Activated CD4-positive, CD25-positive, alpha-beta regulatory T cell (primary cell): ENCODE measurements at places on chromosomes 3 and 15.

GRCh38 chr15:98003518-98003917, 43.0 kb downstream of the ARRDC4 start:
- DNase-seq: no peak

DNA sequence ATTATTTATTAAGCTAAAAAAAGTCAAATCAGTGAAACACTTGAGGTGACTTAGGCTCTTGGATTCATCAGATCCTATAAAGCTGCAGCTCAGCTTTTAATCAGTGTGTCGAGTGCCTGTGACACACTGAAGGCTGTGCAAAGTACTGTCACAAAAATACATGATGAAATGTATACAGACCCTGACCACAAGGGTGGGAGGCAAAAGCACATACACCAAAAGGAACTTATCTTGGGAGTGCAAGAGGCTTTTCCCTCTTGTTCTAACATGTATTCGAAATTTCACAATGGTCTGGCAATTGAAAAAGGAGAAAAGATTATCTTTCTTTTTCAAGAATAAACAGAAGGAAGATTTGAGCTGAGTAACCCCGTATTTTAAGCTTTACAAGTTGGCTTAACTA, 35.9 kb downstream of the VGLL4 start:
- DNase-seq: no peak

DNA sequence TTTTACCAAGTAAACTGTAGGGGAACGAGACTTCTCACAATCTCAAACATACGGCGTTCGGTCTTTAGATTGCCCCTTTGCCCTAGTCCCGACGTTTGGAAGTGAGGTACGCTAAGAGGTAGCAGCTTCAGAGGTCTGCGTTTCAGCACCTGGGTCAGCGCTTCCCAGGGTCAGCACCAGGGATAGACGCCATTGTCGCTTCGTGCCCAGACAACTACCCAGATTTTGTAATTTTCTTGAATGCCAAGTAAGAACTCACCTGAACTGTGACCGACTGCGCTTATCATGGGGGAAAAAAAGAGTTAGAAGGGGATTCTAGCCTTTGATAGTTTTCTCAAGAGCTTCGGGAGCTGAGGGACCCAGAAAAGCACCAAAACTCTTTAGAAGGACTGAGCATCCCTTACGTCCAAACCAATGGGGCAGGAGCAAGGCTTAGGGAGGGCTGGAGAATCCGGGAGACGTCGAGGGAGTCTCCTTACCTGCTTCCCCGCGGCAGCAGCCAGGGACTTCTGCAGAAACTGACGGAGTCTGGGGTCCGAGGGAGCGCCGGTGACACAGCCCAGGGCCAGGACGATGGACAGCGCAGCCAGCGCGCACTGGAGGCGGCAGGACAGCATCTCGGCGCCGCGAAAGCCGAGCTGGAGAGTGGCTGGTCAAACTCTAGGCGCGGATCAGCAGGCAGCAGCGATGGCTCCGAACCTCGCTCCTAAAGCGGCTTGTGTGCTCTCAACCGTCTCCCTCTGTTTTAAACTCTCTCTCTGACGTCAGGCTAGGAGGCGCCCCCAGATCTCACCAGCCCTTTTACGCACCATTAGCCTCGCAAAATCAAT, at the start of gene SST:
SST (minus strand) TSS at position 720 of the 830 bp plus-strand sequence; CDS start at position 617, 103 bp downstream.
- no peak for DNase-seq

- DNase-seq: no peak
Observed at GRCh38 chr3:41987627-41988026, 25.7 kb upstream of the ULK4 start.

- no peak for DNase-seq
Observed at GRCh38 chr3:188469228-188469885, 315.4 kb downstream of the LPP start.

GRCh38 chr3:125418306-125418705, 43.2 kb upstream of the ZNF148 start:
- no peak for DNase-seq

DNA sequence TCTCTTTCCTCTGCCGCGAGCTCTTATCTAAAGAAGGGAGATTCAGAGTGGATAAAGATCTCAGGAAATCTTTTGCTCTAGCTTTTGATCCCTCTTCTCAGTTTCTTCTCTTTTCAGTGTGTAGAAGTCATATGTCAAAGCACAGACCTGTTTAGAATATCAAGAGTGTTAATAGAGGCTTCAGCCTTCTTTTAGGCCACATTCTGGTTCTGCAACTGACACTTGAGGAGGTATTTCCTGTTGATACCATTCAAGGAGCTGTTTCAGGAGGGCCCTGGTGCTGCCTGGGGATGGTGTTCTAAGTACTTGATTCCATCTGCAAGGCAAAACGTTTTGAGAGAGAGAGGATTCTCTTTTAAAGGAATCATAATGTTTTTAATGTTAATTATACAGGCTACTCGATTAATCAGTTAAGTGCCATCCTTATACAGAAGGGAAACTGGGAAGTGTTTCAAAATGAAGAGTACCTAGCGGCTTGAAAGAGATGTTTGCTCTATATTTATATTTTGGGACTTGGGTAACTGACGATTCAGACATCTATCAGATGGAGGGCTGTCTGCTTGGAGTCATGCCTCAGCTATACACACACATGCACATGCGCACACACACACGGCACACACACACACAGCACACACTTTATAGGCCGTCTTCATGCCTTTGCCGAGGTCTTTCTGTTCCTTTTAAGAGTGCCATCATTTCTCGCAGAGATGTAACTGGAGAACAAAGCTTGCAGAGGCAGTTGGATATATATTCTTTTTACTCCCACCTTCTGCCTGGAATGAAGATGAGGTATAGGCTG, 313.9 kb downstream of the PTPRG start:
- DNase-seq: no peak

- no peak for DNase-seq
Observed at GRCh38 chr3:149020839-149021252, 29.5 kb downstream of the GYG1 start.

DNA sequence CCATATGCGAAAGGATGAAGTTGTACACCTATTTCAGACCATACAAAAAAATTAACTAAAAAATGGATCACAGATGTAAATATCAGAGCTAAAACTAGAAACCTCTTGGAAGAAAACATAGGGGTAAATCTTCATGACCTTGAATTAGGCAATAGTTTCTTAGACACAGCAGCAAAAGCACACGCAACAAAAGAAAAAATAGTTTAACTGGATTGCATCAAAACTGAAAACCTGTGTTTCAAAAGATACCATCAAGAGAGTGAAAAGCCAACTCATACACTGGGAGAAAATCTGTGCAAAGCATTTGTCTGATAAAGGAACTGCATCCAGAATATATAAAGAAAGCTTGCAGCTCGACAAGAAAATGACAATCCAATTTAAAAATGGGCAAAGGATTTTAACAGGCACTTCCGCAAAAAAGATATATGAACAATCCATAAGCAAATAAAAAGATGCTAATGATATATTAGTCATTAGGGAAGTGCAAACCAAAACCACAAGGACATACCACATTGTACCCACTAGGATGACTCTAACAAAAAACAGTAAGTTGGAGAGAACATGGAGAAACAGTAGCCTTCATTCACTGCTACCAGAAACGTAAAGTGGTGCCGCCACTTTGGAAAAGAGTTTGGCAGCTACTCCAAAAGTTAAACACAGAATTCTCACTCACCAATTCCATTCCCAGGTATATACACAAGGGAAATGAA, 263.1 kb downstream of the ADAMTS17 start:
- no peak for DNase-seq

DNA sequence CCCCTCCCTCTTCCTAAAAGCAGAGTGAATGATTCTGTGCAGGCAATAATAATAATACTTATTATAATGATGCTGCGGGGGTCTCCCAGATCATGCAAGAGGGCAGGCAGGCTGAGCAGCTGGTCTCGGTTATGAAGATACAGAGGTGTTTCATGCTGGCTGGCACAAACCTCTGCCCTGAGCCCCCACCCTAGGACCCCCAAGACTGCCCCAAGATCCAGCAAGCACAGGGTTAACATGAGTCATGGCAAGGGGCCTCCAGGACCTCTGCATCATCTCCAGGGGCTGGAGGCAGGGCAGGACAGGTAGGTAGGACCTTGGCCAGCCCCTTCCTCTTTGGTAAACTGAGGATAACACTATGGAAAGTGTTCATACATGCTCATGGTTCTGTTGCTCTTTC, 2.7 kb downstream of the MGLL start:
- no peak for DNase-seq

- DNase-seq: no peak
Observed at GRCh38 chr15:66614951-66615760, 49.4 kb upstream of the LCTL start.

GRCh38 chr3:73609655-73610054, 15.1 kb downstream of the PDZRN3 start:
- no peak for DNase-seq

DNA sequence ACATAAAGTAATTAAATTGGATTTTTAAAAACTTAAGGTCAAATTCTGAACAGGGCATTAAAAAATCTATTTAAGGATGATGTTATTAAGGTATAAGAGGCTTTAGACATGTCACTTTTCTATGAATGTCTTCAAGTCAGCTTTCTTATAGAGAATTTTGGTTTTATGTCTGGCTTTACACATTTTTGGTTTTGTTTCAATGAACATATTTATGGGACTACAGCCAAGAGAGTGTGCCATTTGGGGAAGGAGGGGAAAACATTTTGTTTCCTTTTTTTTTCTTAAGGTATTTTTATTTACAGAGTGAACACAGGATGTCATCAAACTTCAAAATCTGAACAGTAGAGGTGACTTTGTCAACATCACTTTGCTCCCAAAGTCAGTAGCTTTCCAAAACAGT, 222.8 kb downstream of the DPH6 start:
- no peak for DNase-seq

DNA sequence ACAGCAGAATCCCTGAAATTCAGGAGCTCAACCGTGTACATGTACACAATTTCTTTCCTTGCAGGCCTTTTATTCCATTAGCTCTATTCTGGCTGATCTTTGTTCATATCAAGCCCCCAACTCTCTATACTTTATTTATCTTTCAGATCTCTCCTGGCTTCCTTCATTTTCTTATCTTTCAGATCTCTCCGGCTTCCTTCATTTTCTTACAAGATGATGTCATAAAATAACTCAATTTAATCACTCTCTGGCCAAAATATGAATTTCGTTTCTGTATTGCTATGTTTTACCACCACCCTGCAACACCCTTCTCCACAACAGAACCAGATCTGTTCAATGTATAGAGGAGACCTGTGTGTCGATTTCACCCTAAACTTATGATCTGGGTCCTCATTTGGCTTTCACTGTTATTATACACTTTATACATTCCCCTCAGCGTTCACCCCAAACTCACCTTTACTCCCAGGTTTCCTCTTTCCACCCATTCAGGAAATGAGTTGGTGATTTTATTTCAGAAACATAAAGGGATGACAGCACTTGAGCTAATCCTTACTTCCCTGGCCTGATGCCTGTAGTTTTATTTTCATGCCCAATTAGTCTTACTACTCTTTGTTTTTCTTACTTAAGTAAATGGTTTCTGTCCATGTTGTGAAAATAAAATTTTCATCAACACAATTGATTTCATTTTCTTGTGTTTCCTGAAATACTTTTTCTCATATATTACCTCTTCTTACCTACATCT, 195.5 kb downstream of the BCHE start:
- no peak for DNase-seq

GRCh38 chr3:52238193-52238760, 681 bp downstream of the TWF2 start:
- DNase-seq: no peak

GRCh38 chr3:178454726-178455125, 81.5 kb upstream of the KCNMB2 start:
- DNase-seq: no peak

DNA sequence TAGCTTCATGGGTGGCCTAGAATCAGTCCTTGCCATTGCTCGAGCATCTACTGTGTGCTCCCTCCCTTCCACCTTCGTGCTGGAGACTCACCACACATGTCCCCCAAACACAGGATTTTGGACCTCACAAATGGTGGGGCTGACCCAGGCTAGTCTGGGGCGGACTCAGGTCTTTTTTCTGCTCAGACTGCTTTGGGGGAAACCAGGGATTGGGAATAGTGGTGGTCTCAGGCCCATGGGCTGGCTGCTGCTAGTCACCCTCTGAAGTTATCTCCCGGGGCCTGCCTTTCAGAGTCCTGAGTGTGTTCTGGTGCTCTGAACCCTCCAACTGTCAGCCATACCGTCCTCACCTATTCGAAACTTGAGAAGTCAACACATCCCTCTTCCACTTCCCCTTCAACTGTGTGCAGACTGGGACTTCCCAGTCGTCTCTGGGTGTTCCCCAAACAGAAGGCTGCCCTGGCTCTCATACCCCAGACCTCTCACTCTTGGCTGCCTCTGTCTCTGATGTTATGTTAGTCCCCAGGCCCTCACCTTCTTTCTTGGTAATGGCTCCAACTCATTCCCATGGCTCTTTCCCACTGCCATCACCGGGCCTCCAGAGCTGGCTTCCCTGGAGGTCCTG, 46.0 kb downstream of the PPCDC start:
- DNase-seq: no peak

- no peak for DNase-seq
Observed at GRCh38 chr3:147521646-147522045, 112.5 kb downstream of the ZIC1 start.
